ENCODE measurements at places on chromosomes 12 and 14.

- no peak for DNase-seq
These were observed 10.8 kb downstream of the ITPK1 start for GRCh38 chr14:93104961-93105360.

- no peak for DNase-seq
These were observed 1.2 kb upstream of the LRP1-AS start for GRCh38 chr12:57148469-57149244.

DNA sequence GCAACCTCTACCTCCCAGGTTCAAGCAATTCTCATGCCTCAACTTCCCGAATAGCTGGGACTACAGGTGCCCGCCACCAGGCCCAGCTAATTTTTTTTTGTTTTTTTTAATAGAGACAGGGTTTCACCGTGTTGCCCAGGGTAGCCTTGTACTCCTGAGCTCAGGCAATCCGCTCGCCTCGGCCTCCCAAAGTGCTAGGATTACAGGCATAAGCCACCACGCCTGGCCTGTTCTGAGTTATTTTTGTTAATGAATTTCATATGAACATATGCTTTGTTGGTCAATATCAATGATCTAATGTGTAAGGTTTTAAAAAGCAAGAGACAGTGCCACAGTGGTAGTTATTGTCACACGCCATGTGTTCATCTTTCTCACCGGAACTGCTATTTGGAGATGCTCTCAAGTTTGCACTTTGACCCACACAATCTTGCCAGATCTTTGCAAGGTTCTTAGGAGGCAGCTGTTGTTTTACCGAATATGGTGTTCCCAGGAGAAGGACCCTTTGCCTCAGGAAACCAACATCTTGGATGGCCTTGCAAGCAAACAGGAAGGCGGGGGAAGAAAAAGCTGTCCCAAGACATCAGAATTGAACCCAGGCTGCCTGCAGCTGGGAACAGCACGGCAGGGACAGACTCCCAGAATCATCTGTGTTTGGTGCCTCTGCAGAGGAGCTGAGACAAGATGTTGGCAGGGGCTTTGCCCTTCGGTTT lies 30.0 kb downstream of the GALNT16 start:
- DNase-seq = no peak

DNA sequence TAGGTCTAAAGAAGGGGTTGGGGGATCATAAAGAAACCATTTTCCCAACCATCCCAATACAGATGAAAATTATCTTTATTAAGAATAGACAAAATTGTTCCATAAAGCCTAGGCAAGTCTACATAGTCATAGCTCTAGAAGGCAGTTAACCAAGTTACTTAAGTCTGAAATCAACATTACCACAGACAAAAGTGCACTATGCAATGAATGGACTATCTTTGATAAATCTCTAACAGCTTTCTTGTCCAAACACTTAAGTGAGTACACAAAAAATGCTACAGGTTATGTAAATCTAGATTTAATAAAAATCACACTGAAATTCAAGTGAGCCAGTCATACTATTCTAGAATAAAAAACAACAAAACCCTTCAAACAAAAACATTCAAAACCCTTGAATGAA lies 87.0 kb upstream of the GPHB5 start:
- no peak for DNase-seq

DNA sequence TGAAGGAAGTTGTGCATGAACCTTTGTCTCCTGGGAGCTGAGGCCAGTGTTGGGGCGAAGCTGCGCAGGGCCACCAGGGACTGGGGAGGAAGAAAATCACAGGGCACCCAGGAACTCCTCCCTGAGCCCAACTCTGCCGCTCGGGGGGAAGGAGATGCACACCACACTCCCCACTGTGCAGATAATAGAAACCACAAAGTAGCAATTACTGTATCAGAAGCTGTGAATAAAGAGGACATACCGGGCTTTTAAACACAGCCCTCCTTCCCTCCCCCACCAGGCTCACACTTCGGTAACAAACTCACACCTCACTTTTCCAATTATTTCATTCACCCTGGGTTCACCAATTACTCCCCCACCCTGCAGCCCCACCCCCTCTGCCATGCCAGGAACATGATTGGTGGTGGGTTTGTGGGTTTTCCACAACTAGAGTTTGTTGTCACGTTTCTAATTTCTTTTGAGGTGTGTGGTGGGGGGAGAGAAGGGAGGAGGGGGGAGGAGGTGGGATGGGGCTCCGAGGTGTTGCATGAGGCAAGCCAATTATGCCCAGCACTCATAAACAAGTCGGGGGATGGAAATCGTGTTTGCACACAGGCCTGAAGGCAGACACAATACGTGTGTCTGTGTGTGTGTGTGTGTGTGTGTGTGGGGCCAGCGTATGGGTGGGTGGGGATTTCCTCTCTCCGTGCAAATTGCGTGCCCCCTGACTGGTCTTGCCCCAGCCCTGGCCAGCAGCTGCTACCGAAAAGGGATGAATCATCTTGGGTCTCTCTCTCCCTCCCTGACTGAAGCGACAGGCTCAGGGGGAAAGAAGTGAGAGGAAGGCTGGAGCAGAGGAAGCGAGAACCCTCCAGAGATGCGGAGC lies 103.3 kb downstream of the RBM19 start:
- DNase-seq = no peak

DNA sequence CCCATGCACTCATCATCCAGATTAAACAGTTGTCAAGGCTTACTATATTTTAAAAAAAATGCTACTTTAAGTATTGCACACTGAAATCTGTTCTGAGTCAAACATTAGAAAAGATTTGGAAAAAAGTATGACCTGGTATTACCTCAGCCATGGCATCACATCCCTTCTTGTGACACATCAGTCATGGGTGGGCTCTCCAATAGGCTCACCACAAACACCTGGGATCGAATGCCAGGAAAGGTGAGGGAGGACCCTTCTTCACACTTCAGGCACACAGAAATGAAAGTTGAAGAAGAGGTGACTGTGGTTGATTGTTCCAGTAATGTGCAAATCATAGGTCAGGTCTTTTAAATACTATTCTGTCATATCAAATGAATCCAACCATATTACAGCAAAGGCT lies 36.6 kb upstream of the GZMB start:
- no peak for DNase-seq

DNA sequence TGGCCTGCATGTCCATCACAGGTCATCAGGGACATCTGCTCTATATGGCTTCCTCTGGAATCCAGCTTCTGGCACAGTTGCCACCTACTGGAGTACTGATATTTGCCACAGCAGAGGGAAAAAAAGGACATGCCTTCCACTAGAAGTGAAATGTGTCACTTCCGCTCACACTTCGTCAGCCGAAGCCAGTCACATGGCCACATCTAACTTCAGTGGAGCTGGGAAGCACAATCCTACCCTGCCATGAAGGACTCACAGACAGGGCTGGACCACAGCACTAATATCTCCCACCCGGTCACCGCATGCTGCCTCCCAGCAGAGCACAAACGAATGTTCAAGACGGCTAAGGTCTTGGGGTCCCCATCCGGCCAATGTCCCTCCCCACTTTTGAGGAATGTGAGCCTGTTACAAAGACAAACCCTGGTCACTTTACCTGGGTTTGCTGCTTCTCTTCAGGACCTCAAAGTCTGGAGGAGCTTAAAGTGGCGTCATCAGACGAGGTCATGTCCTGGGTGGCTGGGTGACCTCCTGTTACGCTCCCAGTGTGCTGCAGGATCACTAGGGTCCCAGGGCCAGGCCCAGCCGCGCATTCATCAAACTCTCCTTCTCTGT lies 98.6 kb downstream of the GCH1 start:
- DNase-seq = no peak

- no peak for DNase-seq
These were observed 11.5 kb upstream of the HELB start for GRCh38 chr12:66290716-66291200.

- no peak for DNase-seq
These were observed 34.6 kb downstream of the ACAD10 start for GRCh38 chr12:111720457-111720856.

DNA sequence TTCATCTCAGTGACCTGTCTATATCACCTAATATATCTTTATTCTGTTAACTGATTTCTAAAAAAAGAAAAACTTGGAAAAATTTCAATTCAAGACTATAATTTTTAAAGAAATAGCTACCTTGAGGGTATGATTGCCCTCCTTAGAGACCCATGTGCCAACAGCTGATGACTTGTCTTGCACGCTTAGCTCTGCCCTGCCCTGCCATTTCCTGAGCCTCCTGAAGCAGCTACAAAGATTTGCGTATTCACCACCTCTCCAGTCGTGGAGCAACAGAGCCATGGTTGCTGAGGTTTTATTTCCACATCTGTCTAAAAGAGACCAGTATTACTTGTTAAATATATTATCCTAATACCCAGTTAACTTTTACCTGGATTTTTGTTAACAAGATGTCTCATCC lies 91.7 kb upstream of the ATF1 start:
- no peak for DNase-seq

GRCh38 chr12:52186118-52186840 lies 5.5 kb downstream of the KRT80 start:
- no peak for DNase-seq

DNA sequence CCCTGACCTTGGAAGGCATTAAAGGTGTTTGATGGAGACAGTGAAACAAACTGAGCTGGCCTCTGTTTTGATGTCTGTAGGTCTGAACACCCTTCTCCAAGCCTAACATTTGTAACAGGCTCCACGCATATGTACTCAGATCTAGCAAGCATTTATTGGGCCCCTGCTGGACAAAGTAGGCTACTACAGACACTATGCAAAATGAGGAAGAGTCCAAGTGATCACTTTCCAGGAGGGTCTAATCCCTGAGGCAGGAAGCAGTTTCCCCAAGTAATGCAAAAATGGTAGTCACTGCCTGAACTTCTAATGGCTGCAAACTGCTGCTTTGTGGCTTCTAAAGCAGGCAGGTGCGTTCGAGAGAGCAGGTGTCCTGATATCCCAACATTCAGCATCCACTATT lies 405.8 kb downstream of the MED13L start:
- peak; percentile 29 for DNase-seq

DNA sequence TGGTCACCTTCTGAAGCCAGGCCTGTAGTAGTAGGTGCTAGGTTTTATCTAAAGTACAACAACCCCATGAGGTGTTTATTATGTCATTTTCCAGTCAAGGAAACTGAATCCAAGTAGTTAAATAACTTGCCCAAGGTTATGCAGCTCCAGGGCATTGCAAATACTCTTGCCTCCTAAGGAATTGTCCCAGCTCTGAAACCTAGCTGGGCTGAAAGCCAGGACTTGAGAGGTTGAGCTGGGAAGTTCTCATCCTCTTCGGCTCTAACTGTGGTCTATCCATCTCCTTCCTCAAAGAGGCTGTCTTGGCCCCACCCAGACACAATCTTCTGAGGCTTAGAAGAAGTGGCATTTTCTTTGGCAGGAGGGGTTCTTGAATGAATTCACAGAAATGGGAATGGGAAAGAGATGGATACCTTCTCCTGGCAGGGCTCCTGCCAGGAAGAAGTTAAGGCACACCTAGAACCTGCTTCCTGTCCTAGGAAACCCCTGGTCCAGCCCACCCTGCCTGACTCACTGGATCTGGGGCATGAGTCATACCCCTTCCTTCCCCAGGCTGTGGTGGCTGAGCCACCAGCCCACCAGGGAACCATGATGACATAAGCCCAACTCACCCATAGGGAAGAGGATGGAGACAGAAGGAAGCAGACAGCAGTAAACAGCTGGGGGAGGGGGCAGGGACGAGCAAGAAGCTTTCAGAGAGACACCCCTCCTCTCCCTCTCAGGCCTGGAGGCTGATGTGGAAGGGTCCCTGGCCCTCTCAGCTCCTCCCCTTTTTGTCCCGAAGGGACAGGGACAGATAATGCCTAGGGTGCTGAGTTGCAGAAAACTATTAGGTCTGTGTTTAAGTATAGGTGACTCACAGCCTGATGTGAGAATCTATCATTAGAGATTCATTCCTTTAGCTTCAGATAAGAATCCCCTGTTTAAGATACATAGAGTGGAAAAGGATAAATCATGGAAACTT lies 2.1 kb upstream of the PLEK2 start:
- DNase-seq = no peak

DNA sequence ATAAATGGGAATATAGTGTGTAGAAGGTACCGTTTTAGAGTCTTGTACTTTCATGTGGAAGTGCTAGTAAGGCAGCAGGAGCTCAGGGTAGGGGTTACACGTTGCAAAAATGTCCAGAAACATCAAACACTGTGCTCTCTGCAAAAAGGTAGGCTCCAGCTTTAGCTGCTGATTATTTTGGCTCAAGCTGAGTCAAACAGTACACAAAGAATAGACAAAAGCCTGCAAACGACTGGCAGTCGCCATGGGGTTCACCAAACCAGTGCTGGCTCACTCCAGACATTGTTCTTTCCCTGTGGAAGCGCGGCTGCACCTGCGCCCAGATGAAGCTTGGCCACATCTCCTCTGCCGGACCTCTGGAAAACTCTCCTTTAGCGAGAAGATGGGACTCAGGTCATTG lies 45.3 kb upstream of the NAA30 start:
- DNase-seq = no peak

- DNase-seq = no peak
These were observed 61.9 kb downstream of the PAX9 start for GRCh38 chr14:36723530-36723929.

All from GM19239 (cell line).